AG10803 (cell line): ENCODE measurements at places on chromosomes 7 and 10.

DNA sequence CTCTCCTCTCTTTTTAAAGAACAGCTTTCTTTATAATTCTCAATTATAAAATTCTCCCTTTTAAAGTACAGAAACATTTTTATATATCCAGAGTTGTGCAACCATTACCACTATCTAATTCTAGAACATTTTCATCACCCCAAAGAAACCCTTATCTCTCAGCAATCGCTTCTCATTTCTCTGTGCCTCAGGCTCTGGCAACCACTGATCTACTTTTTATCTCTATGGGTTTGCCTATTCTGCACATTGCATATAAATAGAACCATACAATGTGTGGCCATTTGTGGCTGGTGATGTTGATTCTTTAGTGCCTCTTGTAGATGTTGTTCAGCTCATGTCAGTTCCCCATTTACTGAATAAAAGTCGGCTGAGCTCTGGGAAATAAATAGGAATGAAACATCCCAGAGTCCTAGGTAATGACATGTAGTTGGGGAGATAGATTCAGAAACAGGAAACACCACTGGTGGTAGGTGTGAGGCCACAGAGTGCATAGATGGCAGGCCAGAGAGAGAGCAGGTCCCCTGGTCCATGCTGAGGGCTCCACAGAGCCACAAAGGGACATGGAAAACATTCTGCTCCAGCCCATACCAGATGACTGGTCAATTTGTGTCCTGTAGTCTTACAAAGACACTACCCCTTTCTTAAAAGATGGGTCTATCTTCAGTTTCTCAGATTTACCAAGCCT lies 126.5 kb downstream of the PLPP4 start:
- no peak for DNase-seq

DNA sequence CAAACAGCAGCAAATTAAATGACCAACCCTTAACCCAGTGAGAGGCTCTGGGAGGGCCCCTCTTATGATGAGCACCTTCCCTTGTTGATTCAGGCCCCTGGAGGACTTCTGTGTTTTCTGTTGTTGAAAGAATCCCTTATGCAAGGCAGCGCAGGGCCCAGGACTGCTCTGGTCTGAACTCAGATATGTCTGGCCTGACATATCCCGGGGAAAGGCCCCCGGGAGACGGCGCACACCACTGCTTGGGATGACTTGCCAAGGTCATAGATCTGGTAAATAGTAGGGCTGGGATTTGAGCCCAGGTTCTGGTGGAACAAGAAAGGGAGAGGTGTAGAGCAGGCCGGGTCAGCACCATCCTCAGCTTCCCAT lies 124.0 kb downstream of the AOAH start:
- no peak for DNase-seq

DNA sequence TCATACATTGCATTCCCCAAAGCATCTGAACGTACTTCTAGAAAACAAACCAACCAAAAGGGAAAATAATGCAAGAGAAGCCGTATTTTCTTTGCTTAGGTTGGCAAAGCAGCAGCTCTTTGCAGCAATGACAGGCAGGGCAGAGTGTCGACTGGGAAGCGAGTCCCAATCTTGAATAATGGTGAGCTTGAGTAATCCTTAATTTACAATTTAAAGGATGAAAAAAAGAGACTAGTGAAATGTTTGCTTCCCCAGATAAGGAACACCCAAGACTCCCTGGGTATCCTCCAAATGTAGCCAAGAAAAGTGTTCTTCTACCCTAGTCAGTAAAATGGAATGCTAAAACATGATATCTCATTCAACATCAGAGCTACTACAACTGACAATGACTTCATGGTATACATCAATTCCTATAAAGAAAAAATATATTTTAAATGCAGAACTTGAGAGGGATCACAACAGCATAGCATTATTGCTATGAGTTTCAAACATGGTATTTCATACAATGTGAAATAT lies 32.0 kb downstream of the GPAM start:
- no peak for DNase-seq

DNA sequence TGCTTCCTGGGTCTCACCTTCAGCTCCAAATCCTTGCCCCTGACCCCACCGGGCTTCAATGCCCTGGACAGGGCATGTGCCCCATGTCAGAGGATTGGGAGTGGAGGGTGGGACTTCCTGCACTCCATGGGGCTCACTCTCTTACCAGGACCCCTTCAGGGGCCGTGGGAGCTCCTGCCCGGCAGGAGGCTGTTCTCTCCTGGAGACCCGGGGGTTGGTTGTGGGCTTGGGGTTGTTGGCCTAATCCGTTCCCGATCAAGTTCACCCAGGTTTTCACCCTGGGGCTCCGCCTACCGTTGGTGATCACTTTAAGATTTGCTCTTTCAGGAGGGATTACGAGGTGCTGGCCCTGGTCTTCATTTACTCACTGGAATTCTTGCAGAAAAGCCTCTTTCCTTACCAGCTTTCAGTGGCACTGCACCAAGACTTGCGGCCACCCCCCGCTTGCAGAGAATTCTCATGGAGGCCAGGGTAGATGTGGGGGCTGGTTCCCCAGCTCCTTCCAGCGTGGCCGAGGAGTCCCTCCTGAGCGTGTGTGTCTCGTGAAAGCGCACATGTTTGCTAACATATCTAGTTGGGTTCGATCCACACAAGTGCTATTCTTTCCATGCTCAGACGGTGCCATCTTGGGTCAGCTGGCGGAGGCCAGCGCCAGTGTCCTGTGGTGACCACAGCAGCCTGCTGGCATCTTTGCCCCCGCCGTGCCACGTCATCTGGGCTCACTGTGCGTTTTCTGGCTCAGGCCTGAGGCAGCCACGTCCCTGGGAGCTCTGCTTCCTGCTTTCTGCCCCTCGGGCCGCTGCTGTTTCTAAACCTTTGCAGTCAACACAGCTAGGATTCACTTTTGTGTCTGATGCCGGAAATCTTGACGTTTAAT lies 15.6 kb downstream of the PWWP2B start:
- no peak for DNase-seq

DNA sequence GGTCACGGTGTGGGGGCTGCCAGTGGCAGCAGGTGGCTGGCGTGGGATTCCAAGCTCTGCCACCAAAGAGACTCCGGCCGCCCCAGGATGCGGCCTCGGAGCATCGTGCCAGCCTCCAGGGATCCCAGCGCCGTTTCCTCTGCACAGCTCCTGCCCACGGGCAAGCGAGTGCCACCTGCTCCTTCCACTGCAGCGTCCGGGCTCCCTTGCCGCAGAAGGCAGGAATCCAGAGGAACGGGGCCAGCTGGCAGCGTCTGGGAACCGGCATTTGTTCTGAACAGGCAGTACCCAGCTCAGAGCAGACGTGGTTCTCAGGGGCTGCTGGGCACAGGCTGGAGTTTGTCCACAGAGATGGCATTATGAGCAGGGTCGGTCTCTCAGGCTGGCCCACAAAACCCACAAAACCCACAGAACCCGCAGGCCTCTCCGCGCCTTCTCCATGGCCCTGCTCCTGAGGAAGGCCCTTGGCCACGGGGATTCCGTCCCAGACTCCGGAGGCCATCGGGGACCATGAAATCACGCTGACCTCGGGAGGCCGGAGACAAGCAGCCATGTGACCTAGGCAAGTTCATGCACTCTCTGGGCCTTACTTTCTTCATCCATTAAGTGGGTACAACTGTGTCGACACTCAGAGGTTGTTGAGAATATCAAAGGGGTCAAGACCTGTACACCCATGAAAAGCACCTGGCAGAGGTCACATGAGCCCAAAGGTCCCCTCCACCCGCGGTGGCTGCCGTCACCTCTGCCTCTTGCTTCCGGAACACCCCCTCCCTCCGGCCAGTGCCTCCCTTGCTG lies 72.1 kb upstream of the TNRC18 start:
- DNase-seq: peak; percentile 25

DNA sequence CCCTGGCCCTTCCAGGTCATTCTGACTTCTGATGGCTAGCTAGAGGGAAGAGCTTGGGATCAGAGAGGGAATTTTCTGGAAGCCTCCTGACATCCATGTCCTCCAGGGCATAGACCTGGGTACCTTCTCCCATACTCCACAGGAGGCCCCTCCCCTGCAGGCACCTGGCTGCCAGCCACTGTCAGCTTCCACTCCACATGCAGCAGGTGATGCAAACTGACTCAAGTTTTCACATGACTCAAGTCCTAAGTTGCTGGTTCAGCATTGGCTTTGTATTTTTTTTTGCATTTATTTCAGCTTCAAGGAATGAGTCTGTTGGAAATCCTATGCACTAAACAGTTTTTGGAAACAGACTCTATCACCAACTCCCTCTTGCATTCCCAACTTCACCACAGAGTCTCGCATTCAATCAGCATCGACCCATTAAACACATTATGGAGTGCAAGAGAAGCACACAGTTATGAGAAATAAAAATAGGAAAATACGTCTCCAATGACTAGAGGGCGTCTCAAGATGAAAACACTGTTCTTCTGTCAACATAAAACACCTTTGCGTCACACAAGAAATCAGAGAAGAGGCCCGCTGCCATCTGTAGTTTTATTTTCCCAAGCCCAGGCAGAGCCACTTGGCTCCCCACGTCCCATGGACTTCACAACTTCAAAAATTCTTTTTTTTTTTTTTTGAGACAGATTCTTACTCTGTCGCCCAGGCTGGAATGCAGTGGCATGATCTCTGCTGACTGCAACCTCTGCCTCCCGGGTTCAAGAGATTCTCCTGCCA lies 362.6 kb upstream of the MGMT start:
- no peak for DNase-seq

- no peak for DNase-seq
Measured at GRCh38 chr10:12941966-12942365, 59.5 kb downstream of the CCDC3 start.

DNA sequence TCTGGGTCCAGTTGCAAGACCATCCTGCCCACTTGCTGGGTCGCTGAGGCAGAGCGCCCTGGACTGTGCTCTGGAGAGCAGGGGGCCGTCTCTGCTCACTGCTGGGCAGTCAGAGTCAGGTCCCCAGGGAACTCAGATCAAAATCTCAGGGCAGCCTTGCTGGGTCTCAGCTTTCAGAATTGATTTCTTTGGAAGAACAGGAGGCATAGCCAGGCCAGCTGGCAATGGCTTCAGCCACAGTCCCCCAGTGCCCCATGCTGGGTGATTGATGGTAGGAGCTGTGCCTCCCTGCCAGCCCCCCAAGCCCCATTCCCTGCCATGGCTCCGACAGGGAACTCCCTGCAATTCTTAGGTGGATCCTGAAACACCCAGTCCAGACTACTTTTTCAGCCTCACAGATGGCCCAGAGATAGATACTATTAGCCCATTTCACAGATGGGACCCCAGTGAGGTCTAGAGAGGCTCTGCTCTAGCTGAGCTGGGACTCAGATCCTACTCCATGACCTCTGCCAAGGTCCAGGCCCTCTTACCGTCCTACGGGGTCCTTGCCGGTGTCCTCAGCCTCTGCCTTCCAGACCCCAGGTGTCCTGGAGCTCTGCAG lies 467 bp downstream of the MMRN2 start:
- DNase-seq: no peak

DNA sequence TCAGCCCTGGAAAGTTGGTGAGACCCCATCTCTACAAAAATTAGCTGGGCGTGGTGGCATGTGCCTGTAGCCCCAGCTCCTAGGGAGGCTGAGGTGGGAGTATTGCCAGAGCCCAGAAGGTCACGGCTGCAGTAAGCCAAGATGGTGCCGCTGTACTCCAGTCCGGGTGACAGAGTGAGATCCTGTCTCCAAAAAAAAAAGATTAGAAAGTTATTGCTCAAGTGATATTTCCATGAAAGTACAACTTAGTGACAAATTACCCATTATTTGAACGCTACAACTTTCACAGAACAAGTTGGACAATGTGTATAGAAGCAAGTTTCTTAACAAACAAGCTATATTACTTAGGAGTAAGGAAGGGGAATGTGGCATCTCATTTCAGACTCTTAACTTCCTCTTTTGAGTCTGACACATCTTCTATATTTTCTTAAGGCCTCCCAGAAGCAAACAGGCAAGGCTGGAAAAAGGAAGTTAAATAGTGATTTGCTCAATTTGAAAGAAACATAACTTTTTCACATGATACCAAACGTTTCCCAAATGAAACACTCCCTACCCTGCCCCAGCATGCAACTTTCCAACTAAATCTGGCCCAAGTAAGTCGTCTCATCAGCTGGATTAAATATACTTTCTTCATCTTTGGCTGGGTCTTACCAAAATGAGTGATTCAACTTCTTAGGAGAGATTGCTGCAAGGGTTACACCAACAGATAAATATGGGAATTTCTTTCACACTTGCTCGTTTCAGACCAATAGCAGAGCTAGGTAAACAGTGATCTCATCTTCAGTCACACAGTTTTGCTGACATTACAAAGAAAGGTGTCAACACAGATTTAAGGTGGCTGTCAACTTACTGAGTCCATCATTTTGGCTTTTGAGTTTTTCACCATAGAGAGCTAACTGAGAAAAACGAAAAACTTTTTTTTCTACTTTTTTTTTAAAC lies 66.3 kb upstream of the KLF6 start:
- peak; percentile 83 for DNase-seq

DNA sequence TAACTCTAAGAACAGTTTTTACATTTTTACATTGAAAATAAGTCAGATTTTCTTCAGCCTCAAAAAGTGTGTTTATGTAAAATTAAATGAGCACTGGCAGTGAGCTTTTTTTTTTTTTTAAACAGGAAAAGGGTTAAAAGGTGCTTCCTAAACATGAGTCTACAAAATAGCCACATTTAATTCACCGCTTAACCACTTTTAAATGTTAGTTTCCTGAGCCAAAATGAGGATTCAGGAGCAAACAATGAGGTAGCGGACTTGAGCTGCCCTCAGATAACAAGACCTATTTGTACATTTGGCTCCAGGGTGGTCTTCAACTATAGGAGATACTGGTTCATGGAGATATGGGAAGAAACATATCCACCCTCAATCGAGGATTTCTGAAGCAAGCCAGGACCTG lies 22.8 kb downstream of the AKR1C3 start:
- no peak for DNase-seq
